ENCODE measurements at places on chromosomes 5 and 9. TPM values are rescaled to one million over a fixed set of nuclear protein-coding genes. Genes with fewer than 3 reads are reported as not detected.

SPATA9 gene
- total RNA-seq = 0.95 TPM

ARHGEF39 gene
- total RNA-seq = 6.3 TPM

GRCh38 chr5:137923856-137924255, 34.6 kb downstream of the PKD2L2 start:
- DNase-seq = no peak

DNA sequence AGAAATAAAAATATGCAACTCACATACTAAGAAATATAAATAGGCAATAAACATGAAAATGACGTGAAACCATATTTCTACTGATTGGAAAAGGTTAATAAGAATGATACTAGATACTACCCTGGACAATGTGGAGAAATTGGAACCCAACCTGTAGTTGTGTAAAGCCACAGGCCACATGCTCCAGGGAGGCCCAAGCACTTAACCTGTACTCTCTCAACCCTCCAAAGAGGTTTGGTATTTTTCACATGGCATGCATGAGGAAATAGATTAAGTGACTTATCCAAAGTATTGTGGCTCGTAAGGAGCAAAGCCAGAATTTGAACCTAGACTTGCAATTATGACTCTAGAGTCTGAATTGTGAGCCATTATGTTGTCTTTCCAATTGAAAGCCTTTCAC, 13.4 kb downstream of the LIFR start:
- no peak for DNase-seq

DNA sequence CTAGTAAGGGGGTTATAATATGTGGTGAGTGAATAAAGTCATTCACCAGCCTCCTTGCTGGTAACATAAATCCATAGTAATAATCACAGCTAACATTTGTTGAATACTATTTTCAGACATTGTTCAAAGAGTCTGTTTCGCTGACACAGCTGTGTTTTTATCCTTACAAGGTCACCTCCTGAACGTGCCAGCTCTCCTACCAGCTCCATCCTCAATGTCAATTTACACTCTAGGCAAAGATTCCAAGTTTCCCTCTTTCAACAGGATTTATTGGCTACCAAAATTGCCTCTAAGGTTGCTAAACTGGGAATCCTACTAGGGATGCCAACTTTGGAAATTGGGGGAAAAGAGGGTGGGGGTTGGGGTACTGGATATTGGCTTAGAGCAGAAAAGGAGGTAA, 30.7 kb upstream of the SMC5 start:
- no peak for DNase-seq

DNA sequence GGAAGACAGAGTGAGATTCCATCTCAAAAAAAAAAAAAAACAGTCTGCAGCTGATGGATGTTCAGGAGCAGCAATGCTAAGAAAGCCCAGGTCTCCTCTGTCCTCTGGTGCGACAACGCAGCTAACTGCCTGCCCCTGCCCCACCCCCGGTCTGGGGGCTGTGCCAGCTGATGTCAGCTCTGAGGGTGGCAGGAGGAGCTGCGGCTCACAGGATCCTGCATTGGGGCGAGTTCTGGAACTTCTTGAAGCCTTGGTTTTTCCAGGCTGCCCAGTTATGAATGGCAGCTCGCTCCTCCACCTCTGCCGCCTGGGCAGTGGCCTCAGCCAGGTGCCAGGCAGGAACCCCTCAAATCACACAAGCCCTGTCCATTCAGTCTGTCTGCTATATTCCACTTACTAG, 113.5 kb downstream of the ROR2 start:
- no peak for DNase-seq

GRCh38 chr9:129726322-129727160, 26.3 kb downstream of the PTGES start:
- peak; percentile 78 for DNase-seq

GRCh38 chr5:127040796-127041520, 10.6 kb upstream of the MARCHF3 start:
- no peak for DNase-seq

DNA sequence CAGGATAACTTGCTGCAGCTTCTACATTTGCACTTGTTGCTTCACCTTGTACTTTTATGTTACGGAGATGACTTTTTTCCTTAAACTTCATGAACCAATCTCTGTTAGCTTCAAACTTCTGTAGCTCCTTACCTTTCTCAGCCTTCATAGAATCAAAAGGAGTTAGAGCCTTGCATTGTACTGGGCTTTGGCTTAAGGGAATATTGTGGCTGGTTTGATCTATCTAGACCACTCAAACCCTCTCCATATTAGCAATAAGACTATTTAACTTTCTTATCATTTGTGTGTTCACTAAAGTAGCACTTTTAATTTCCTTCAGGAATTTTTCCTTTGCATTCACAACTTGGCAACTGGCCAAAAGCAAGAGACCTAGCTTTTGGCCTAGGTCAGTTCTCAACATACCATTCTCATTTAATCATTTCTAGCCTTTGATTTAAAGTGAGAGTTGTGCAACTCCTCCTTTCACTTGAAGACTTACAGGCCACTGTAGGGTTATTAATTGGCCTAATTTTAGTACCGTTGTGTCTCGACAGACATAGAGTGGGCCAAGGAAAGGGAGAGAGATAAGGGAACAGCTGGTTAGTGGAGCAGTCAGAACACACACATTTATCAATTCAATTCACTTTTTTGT, 63.7 kb downstream of the SHOC1 start:
- no peak for DNase-seq

DNA sequence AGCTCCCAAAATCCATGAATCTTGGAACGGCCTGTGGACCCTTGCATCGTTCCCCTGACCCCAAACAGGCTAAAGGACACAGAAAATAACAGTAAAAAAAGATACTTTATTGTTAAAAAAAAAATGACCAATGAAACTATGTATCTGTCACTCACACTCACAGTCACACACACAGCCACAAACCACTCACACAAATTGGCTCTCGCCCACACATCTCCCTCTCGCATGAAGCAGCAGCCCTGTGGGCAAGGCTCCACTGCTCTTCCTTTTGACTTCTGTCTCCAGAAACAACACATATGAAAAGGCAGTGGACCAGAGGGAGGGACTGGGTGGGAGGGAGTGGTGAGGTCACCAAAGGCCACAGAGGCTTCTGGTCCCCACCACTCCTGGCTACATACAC, 56.6 kb downstream of the SLC36A1 start:
- no peak for DNase-seq
